ENCODE measurements at places on chromosomes 2 and 18.
A peak's percentile ranks its signal among the peaks of the same experiment; 100 is the strongest.

DNA sequence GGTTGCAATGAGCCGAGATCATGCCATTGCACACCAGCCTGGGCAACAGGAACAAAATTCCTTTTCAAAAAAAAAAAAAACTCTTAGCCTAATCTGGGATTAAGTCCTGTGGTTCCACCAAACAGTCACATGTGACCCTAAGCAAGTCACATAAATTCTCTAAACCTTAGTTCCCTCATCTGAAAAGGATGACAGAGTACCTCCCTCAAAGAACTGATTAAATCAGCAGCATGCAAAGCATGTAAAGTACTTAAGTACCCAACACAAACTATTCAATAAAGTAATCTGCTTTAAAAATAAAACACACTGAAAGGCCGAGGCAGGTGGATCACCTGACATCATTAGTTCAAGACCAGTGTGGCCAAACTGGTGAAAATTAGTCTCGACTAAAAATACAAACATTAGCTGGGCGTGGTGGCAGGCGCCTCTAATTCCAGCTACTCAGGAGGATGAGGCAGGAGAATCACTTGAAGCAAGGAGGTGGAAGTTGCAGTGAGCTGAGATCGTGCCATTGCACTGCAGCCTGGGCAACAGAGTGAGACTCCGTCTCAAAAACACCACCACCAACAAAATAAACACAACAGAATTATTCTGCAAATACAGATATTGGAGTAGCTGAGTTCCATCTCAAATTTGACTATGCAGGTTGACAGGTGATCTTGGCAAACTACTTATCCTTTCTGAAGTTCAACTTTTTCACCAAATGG is 7.0 kb downstream of the USP34 start:
- DNase-seq = no peak

DNA sequence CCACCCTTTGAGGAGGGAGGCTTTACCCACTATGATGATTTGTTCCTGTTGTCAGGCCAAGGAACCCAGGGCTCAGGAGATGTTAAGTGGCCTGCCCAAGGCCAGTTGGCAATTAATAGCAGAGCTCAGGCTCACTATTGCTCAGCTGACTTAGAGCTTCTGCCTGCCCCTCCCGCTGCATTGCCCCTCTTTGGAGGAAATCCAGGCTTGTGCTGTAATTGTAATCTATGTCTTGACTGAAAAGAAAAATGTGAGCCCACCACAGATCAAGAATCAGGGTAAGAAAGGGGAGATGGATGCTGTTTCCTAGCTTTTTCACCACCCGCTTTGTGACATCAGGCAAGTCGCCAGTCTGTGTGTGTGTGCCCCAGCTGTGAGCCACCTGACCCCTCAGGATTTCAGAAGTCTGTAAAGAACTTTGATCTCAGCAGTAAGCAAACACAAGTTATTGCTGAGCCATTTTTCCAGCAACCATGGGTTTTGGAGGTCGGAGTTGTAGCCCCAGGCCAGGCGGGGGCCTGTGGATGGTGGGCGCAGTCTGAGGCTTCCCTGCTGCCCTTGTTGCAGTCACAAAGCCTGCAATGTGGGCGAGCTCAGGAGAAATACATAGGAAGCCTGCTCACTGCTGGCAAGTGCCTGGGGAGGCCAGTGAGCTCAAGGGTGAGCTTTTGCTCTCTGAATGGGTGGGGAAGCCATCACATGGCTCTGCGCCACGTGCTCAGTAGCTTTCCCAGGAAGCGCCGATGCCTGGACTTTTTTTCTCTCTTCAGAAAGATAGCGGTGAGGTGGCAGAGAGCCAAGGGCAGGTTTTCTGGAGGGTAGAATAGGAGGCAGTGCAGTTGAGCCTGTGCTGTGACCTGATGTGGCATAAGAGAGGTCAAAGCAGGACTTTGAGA is 6.1 kb downstream of the CABLES1 start:
- no peak for DNase-seq

GRCh38 chr2:138267161-138267901 is 234.2 kb upstream of the SPOPL start:
- DNase-seq = no peak

GRCh38 chr2:189249171-189249570 is 69.6 kb upstream of the COL5A2 start:
- no peak for DNase-seq

DNA sequence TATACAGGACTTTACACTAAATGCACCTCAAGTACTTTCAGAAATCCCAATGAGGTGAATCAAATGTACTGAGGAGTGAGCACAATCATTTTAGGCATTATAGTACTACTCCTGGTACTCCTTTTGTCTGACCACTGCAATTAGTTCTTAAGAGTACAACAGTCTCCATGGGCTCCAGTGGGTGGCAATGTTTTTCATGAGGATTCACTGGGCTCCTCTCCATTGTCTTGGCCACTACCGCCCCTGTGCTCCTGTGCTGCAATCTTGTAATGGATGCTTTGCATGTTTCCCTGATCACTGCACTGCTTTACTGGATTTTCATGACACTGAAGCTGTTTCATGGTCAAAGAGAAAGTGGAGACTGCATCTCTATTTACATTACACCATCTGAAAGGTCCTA is 268.5 kb upstream of the ZSWIM2 start:
- no peak for DNase-seq

DNA sequence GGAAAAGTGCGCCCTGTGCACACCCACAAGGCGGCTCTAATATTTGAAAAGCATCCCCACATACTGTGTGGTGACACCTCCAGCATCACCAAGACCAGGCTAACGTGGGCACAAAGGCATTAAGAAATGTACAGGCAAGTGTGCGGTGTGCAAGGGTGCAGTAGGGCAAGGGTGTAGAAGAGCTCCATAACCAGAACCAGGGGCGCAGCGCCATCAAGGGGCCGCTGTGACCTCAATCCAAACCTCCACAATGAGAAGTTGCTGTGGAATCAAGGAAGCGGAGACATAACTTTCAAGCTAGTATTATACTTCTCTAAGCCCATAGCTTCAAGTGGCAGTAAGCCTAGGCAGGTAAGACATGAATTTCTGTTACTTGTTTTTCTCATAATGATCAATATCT is 13.0 kb downstream of the L3MBTL4 start:
- peak; percentile 8 for DNase-seq

GRCh38 chr2:111694700-111695101 is 189.3 kb downstream of the ANAPC1 start:
- no peak for DNase-seq

DNA sequence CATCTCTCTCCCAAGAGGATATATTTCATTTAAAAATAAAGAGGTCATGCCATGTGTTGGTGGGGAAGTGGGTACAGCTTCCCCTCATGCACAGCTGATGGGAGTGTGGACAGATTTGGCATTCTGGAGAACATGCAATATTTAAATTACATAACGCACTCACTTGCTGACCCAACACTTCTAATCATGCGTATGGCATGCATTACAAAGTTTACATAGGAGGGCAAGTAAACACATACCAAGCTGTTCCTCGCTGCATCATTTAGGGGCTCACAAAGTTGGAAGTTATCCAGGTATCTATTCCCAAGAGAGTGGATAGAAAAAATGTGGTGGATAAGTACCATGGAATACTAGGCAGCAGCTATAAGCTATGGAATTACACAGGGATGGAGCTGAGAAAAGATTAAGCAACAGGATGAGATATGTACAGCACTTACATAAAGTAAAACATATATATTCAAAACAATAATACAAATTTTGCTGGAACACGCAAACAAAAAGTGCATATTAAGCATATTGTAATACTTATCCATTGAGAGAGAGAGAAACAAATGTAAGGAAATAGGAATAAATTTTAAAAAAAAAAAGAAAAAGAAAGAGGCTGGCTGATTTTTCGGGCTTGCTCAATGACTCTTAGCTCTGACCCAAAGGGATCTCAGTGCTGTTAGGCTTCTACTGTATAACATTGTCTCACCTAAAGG is 11.0 kb downstream of the CYP1B1 start:
- no peak for DNase-seq

- peak; percentile 69 for DNase-seq
Measured at GRCh38 chr18:35386600-35387100, 9.5 kb upstream of the ZNF396 start.

DNA sequence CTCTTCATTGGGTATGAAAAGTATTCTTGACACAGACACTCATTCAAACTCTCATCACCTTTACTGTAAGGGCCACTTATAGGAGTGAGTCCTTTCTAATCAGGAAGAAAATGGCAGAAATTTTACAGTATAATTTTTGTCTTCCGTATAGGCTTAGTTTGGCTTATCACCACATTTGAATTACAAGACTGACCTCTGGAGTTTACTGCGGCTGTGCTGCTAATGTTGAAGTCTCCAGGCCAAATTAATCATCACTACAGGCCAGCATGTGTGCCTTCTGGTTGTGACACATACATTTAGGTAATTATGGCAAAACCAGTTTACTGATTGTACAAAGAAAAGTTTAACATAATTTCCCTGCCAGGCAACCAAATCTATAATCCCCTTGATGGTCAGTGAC is 753.6 kb upstream of the GCFC2 start:
- DNase-seq = no peak

DNA sequence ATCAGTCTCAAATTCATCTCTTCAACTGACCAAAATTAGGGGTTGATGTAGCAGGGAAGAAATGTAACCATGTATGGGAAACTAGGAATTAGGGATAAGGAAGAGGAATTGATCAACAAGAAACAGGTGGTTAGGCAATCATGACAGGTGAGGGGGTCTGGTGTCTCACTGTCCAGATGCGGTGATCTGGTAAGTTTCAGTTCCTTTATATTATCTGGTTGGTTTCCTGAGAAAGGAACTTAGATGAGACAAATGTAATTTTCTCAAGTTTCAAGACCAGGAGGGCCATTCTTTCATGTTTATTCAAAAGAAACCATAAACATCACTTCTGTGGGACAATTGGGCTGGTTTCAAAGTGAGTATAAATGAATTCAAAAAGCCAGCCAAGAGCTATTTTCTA is 306.2 kb upstream of the KCNJ3 start:
- DNase-seq = no peak

DNA sequence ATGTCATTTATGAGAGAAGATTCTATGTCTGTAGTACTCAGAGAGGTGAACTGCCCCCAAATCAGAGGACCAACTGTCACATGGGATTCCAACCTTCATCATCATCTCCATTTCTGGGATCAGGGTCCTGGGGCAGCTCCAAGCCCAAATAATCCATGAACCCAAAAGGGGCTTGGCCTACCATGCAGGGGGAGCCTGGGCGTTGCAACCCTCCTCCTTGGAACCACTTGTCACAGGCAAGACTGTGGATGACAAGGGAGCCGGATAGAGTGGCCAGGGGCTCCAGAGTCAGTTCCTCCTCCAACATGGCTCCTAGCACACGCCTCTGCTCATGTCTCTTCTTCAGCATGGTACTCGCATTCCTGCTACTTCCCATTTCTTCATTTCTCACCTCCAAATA is 7.9 kb downstream of the CTLA4 start:
- DNase-seq = no peak

- no peak for DNase-seq
Measured at GRCh38 chr18:77177009-77177408, 44.4 kb upstream of the MBP start.

- DNase-seq = no peak
Measured at GRCh38 chr18:45161850-45162249, 453.4 kb upstream of the SLC14A2 start.

GRCh38 chr2:9771481-9772017 is 71.7 kb upstream of the TAF1B start:
- peak; percentile 46 for DNase-seq

GRCh38 chr2:45263147-45263546 is 253.9 kb upstream of the SIX2 start:
- DNase-seq = no peak

GRCh38 chr2:73203055-73203681 is 794 bp downstream of the NOTO start:
- no peak for DNase-seq

- no peak for DNase-seq
Measured at GRCh38 chr2:178523596-178524134, 43.4 kb downstream of the PLEKHA3 start.

DNA sequence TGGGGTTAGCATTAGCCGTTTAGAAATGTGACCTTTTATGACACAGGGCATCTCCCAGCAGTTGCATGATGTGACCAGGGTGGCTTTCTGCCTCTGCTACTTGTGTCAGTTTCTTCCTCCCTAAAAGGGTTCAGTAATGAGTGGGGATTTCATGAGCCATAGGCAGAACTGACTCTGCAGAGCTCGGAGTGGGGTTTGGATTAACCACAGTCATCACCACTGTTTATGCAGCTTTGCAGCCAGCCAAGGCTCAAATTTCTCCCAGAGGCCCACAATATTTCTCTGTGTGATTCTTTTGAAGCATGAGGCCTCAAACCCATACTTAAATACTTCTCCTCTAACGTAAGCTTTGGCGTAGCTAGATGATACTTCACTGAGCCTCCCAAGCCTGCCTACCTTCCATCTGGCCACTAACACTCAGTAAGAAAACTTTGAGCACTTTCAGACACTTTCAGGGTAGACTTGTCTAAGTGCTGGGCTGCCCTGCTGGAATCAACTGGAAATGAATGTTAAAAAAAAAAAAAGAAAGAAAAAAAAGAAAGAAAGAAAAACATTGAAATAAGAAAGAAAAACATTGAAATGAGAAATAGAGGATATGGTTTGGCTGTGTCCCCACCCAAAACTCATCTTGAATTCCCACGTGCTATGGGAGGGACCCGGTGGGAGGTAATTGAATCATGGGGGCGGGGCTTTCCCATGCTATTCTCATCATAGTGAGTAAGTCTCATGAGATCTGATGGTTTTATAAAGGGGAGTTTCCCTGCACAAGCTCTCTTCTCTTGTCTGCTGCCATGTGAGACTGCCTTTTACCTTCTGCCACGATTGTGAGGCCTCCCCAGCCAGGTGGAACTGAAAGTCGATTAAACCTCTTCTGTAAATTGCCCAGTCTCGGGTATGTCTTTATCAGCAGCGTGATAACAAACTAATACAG is 11.5 kb upstream of the LAPTM4A start:
- no peak for DNase-seq

DNA sequence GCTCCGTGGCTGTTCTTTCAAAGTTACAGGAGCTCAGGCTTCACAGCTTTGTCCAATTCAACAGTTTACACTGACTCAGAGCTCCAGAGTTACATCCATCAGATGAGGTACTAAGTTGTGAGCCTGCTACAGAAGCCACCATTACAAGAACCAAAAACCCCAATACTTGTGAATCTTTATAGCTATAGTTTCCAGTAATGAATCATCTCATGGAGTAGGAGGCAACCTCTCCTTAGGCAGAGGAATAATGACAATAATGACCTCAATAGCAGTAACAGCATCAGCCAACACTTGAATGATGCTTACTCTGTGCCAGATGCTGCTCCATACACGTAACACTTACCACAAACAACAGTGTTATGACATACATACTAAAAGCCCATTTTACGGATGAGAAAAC is 3.6 kb downstream of the ZC3H8 start:
- no peak for DNase-seq
